ENCODE measurements at places on chromosomes 5 and 9.

- DNase-seq, result no peak
Measured at GRCh38 chr9:4490705-4491625, 697 bp downstream of the SLC1A1 start.

DNA sequence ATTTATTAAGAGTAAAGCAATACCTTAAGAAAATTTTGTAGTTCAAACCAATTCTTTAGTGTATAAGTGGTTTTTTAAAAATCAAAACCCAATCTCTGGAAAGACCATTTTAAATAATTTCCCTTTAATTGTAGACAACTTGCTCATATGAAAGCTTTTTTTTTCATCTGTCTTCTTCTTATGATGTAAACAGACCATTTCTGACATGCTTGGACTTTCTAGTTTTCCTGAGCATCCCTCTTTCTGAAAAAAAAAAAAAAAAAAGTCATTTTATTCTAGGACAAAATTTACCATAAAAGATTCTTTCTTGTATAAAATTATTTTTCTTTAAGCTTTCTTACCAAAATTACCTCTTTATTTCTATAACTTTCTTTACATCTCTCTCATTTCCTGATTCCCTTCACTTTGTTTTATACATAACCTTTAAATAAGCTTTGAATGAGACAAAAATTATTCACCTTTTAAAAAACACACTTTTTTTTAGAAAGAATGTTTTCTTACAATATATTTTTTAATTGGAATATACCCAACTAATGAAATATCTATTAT is 67.5 kb downstream of the COL15A1 start:
- no peak for DNase-seq

DNA sequence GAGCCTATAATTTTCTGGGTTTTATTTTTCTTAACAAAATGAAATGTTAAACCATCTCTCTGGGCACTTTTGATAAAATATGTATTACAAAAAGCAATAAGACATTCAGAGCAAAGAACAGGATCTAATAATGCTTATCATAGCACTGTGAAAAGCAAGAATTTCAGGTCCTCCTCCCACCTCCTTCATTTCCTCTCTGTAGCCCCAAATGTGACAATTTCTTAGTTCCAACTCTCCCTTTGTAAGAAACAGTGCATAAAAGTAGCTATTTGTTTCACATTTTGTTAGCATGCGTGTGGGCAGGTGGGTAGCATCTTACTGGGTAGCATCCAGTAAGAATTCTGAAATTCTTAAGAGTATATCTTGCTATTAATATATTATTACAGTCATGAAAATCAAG is 130.9 kb upstream of the RASA1 start:
- no peak for DNase-seq

GRCh38 chr5:66561256-66561990 is 34.8 kb upstream of the MAST4 start:
- no peak for DNase-seq

DNA sequence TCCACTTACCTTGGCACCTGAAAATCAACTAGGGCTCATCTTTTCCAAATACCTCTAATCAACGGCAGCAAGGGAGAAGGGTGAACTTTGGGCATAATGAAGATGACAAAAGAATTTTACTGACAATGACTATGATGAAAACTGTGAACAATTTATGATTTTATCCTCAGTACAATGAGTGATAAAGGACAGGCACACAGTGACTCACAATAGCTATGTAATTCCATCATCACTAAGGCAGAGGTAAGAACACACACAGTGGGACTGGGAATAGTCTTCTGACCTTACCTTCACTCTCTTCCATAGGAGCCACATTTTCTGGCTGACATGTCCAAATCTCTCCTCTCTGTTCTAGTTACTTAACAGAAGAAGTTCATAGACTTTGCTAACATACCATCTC is 26.1 kb upstream of the KCNV2 start:
- DNase-seq, result no peak

Data from smooth muscle cell of the brain vasculature (primary cell).